ENCODE measurements at places on chromosomes 13 and 19.

GRCh38 chr13:25200783-25201182 is 28.7 kb upstream of the AMER2 start:
- DNase-seq = no peak

DNA sequence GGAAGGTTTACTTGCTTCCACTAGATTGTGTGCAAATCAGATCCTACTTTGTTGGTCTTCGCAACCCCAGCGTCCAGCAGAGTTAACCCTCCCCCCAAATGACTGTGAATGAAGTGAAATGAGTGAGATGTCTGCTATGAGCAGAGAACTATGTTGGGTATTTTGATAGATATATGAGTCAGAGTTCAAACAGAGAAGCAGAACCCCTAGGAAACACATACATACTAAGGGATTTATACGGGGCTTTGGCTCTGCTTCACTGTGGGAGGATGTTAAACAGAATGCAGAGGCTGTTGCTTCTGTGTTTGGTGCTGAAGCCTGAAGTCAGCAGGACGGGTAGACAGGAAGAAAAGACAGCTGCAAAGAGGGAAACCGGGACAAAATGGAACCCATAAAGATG is 197.0 kb downstream of the MZT1 start:
- no peak for DNase-seq

DNA sequence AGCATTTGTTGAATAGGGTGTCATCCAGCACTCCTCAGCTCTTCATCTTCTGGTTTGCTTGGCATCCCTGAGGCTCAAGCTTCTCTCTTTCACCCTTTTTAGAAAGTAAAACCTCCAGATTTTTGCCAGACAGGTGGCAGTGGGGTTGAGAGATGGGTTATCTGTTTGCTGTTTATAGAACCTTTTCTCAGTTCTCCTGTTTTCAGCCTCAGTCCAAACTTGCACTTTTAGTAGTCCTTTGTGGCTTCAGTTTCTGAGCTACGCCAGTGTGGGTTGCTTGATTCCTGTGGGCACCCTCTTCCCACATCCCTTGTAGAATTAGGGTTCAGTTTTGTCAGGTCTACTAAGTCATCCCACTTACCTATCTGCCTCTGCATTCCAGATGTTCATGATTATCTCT is 147.9 kb downstream of the PAN3 start:
- DNase-seq = no peak

DNA sequence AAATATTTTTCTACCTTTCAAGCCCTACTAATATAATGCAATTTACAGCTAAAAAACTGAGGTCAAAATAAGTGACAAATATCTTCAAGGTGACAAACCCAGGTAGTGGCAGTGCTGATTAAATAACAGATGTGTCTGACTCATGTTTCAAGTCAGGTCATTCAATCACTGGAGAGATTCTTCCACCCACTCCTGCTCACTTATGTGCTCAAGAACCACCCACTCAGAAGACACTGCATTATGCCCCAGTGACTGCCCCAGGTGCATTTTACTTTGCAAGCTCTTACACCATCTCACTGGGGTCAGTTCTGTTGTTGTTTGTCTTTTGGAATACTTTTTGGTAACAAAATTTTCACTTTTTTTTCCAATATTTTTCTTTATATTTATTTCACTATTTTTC is 2.2 kb downstream of the ZNF100 start:
- no peak for DNase-seq

DNA sequence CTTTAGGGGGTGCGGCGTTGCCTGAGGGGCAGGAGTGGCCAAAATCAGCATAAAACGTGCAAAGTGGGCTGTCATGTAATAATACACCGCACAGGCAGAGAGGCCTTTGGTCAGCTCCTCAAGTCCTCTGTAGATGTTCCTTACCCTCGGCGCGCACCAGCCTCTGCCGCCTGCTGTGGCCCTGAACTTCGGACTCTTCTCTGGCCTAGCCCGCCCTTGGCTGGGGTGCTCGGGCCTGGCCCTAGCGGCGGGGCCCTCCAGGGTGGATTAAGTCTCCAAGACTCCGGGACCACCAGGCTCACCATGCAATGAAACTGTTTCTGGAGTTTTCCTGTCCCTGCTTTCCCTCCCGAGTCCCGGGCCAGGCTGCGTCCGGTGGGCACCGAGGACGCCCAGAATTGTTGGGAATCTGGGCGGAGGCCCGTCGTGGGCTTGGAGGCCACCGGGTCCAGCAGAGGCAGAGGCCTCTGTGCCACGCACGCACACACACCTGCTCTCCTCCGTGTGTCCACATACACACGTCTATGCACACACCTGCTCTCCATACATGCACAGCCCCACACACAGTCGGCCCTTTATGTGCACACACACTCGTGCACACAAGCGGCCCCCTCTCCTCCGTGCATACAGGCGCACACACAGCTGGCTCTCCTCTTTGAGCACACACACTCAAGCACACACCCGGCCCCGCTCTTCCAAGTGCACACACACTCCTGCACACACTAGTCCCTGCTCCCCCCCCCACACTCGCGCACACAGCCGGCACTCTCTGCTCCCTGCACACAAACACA is 1.5 kb upstream of the TFDP1 start:
- no peak for DNase-seq

DNA sequence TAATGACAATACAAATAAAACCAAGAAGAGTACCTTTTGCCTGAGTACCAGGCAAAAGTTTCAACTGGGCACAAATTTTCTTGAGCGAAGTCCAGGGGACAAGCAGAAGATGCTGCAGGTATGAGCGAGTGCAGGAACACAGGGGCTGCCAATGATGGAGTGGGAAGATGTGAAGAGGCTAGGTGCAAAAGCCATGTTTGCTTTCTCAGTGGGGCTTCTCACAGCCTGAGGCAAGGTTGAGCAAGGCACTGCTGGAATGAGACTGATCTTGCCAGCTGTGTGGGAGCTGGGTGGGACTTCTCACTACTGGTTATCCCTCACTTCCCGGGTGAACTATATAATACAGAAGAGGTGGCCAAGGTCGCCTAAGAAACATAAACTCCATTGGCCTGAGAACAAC is 1200.7 kb downstream of the SLITRK1 start:
- no peak for DNase-seq

DNA sequence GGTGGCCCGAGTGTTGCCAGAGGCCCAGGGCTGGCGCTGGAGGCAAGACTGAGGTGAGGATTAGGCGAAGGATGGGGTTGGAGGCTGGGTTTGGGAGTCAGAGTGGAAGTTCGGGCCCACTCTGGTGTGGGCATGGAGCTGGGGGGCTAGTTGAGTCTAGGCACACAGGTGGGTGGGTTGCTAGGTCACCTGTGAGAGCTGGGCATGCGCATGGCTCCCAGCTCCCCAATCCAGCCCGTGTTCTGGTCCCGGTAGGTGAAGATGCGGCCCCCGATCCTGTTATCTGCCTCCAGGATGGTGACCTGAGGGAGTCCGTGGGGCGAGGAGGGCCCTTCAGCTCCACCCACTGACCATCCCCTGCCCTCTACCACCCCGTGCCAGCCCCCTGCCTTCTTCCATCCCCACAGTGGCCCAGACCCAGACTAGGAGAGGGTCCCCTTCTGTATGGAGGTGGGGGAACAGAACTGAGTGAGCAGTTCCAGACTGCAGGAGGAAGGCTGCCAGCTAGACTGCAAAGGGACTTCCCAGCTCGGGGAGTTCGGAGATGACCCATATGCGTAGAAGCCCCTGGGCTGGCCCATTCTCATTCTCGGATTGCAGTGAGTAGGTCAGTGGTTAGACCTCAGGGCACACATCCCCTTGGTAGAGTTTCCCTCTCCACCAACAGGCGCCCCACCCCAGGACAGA is 1.7 kb downstream of the IL4I1 start:
- no peak for DNase-seq

DNA sequence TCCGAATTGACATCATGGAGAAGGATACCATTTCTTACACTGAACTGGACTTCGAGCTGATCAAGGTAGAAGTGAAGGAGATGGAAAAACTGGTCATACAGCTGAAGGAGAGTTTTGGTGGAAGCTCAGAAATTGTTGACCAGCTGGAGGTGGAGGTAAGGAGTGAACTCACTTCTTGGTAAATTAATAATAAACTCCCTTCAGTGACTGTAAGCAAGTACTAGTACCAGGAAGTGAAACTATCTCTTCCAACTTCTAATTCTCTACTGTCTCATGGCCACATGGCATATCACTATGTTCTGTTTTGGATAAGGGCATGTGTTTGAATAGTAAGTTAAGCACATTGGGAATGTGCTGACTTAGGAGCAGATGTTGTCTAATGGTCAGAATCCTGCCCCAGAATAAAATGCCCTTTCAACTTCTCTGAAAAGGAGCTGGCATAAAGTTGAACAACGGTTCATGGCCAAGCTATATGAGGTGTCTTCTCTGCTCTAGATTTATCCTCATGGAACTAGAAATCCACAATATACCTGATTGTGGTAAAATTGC is 13.4 kb downstream of the OLFM4 start:
- no peak for DNase-seq

DNA sequence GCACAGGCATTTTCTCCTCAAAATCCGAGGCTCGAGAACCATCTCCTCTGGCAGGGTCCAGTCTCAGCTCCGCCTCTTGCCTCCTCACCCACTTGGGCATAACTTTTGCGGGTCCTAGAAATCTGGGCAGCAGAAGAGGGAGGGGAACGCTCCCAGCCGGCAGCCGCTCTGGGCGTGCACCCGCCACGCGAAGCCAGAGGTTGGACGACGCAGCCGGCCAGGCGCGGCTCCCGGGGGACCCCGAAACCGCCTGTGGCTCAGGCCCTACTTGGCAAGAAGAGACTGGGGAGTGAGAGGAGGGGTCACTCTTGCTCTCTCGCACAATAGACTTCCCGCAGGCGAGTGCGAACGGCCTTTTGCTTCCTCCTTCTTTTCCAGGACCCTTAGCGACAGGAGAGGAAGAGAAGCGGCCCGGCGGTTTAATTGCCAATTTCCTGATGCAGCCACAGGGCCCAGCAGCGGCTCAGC is 6.0 kb upstream of the SOX1 start:
- no peak for DNase-seq

DNA sequence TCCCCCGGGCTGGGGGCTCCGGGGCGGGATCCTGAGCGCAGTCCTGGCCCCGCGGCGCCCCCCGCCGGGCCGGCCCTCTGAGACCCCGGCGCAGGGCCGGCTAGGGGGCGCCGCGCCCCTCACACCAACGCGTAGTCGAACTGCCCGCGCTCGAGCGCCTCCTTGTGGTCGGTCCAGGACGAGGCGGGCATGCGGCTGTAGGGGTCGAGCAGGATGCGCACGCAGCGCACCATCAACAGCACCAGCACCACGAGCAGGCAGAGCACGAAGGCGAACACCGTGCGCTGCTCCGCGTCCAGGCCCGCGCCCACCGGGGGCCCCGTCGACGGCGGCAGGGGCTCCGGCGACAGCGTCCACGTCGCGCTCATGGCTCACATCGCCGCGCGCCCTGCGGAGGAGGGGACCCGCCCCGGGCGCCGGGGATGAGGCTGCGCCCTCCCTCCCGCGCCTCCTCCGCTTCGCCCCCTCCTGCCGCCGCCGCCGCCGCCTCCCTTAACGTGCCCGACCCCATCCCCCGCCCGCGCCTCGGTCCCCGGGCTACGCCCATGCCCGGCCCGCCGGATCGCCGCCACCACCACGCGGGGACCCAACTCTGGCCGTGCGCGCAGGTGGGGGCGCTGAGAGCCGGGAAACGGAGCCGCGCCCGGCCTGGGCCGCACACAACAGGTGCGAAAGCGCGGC is 624 bp downstream of the CTXN1 start:
- DNase-seq = no peak

- no peak for DNase-seq
Observed at GRCh38 chr13:31073859-31074718, 87.6 kb downstream of the HSPH1 start.

DNA sequence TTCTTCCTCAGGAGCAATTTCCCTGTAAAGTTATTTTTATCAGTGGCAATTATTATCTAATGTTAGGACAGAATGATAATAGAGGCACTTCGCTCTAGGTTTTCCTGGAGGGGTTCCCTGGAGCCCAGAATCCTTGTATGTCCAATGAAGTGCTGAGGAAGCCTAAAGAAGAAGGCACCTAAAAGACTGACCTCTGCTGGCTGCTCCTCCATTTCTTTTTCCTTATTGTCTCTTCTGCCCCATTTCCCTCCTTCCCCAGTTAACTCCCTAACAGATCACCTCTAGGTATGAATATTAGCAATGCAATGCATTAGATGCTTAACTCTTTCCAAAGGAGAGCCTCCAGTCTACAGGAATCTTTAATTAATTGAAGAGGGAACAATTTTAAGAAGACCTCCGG is 985.4 kb downstream of the DIAPH3 start:
- DNase-seq = no peak

GRCh38 chr19:40908976-40909375 is 26.9 kb upstream of the CYP2A7 start:
- DNase-seq = no peak

DNA sequence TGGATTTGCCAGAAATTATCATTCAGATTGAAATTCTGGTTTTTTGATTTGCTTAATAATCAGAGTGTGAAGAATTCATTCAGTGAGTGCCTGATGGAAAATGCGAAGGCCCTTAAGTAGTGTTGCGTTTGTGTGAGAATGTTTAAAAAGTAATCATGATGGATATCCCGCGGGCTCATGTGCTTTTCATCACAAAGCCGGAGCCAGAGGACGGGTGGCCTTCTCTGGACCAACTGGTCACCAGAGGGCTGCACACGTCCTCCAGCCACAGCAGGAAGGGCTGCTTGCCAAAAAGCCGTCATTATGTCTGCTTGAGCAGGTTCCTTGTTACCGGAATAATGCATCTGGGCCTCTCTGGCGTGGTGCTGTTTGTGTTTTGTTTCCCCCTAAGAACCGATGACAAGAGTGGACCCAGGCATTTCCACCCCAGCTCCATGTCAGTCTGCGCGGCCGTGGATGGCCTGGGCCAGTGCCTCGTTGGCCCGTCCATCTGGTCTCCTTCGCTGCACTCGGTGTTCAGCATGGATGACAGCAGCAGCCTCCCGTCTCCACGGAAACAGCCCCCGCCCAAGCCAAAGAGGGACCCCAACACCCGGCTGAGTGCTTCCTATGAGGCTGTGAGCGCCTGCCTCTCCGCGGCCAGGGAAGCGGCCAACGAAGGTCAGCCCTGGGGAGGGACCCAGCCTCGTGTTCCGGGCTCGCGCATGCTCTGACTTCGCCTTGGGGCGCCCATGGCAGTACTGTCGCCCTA is 497.7 kb downstream of the MYO16 start:
- no peak for DNase-seq

DNA sequence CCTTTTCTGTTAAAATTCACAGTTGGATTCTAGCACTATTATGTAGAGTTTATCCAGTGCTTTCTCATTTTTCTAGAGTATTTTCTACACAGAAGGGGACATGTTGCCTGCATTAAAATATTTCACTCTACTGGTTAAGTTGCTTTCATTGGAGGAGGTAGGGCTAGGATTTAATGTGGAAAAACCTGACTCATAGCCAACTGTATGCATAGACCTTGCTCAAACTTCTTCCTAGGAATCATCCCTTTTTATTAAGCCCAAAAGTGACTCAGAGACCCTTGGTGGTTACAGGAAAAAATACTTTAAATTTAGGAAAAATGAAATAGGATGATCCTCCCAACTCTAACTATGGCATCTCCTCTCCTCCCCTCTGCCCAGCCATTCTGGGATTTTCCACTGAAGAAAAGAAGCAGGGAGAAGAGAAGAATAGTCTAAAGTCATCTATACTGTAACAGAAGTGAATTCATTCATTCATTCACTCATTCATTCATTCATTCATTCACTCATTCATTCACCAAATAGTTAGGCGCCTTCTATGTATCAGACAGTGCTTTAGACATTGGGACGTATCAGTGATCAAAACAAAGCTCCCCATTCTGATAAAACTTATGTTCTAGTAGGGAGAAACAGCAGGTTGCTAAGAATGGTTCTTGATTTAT is 109.0 kb upstream of the HTR2A start:
- DNase-seq = no peak
